ENCODE measurements at places on chromosomes 3 and 15.
A peak's percentile ranks its signal among the peaks of the same experiment; 100 is the strongest.

DNA sequence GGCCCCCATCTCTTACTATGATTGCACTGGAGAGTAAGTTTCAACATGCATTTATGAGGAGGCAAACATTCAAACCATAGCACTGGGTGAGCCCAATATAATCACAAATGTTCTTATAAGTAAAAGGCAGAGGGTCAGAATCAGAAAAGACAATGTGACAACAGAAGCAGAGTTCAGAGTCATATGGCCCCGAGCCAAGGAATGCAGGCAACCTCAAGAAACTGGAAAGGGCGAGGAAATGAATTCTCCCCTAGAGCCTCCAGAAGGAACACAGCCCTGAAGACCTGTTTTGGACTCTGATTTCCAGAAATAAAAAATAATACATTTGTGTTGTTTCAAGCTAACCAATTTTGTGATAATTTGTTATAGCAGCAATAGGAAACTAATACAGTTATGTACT is 81.3 kb upstream of the ABI3BP start:
- no peak for DNase-seq

- no peak for DNase-seq
Observed at GRCh38 chr3:194686414-194686815, 732 bp downstream of the FAM43A start.

DNA sequence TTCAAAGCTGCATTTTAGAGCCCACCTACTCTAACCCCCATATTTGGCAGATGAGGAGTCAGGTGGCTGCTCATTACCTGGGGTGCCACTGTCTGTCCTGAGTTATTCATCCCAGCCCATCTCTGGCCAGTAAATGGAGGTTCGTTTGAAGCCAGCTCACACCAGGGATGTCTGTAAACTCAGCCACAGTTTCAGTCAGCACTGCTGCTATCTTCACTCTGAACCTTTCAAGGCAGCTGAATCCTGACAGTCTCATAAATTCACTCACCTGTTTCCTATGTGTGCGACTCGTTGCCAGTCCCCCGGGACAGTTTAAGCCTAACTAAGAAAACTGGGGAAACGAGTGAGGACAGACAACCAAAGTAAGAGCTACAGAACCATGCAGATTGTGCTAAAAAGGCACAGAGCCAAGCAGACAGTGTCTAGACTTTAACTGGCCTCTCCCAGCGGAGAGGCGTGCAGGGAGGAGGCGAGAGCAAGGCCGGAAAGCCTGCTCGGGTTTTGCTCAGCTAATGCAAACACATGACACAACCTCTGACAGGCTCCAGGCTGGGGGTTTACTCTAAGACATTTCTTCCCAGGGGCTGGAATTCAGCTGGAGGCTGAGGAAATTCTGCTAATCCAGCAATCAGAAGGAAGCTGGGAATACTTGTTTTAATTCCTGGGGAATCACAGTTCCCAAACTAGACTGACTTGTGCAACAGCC is 12.0 kb downstream of the FSTL1 start:
- no peak for DNase-seq

DNA sequence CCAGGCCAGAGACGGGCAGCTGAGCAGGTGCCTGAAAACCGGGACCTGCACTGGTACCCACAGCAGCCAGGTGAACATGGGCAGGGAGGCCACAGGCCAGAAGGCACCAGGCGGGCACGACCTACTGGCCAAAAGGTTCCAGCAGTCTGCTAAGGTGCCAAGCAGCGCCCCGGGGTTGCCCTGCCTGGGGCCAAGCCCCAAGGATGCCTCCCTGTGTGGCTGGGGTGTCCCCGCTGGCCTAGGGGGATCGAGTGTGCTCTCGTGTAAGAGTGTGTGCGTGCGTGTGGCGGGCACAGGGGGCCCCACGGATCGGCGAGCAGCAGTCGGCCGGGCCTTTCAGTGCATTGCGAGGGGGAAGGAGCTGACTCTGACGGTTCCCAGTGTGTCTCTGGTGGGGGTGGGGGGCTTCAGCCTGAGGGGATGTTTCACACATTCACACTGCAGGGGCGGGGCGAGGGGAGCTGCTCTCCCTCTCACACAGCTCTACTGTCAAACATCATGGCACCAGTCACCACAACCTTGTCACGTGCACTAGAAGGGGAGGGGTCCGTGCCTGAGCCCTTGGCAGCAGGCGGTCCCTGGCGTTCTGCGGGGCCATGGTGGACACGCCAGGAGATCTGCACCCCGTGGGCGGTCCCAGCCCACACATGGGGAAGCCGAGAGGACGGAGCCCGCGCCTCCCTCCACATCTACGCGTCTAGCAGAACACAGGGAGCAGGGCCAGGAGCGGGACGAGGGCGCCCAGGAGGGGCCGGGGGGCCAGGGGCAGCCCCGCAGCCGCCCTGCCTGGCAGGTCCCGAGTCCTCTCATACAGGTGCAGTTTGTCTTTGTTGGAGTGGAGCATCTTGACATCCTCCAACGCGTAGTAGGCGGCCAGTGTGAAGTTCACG is 44.5 kb downstream of the RGMA start:
- DNase-seq = no peak

GRCh38 chr3:14913071-14913925 is 34.1 kb upstream of the NR2C2 start:
- no peak for DNase-seq

DNA sequence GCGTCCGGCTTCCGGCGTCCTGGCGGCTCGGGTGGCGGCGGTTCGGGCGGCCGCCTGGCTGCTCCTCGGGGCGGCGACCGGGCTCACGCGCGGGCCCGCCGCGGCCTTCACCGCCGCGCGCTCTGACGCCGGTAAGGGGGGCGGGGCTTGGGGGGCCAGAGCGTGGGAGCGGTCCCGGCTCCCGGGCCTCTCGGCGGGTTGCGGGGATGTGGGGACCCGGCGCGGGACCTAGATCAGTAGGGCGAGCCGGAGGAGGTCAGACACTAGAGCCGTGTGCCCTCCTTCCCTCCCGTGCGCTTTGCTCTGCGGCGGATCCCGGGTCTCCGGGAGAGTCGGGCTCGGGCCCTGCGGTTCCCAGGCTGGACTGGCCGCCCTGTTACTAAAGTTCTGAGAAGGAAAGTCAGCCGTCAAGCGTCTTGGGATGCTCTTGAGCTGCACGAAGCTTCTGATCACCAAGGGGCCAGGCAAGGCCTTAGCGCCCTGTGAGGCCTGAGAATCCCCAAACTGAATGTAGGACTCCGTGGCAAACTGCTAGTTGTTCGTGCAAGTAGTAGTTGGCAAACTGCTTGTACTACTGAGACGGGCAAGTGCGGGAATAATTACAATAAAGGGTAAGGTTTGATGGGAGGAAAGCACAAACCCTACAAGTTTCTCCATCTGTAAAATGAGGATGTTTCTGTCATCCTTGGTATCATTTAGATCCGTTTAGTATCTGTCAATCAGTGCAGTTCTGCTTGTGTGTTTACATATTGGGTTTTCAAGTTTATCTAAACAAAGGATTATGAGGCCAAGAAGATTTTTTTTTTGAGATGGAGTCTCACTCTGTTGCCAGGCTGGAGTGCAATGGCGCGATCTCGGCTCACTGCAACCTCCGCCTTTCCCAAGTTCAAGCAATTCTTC is 587 bp downstream of the PIGX start:
- peak; percentile 38 for DNase-seq

DNA sequence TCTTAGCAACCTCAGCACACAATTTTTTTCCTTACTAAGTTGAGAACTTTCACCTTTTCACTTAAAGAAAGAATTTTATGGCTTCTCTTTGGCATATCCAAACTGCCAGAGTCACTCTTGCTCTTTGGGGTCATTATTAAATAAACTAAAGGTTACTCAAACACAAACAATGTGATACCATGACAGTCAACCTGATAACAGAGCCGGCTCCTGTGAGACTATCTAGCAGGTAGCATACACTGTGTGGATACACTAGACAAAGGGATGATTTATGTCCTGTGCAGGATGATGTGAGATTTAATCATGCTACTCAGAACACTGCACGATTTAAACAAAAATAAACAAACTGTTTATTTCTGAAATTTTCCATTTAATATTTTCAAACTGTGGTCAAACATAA is 35.6 kb downstream of the LRRFIP2 start:
- DNase-seq = no peak

GRCh38 chr15:90838139-90838538 is 30.2 kb upstream of the FURIN start:
- DNase-seq = peak; percentile 27

DNA sequence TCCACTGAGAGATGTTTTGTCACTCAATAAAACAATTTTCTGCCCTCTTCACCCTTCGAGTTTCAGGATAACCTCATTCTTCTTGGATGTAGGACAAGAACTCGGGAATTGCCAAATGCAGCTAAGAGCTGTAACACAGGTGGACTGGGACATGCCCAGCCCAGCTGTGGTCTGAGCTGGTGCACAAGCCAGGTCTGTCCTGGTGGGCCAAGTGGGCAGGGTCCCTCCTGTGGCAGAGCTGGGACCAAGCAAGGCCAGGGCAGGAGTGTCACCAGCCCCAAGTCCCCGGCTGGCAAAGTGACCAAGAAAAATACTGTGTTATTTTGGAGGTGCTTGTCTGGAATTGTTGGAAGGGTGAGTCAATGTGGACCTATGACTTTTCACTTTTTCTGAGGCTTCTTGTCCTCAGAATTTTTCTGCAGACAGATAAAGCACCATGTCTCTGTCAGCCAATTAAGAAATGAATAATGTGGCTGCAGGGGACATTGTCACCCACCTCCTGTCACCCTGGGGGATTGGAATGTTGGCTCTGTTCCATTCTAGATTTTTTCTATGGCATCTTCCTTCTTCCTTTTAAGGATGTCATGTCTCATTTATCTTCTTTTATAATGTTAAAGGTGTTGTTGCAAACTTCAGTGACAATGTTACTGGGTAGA is 645.2 kb upstream of the EPHA6 start:
- no peak for DNase-seq

DNA sequence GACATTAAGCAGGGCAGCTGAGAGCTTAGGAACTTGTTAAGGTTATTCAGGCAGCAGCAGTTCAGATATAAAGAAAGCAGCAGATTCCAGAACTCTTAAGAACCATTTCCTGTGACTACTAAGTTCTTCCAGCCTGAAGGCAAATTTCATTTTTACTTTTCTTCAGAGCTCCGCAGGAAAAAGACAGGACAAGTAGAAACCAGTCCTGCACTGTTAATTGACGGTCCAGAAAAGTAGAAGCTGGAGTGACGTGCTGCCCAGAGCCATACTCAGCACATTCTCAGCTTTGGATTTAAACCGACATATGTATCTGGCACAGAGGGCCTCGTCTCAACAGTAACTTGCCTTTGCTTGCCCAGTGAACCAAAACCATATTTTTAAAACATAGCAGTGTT is 219.4 kb upstream of the STRIT1 start:
- DNase-seq = no peak

GRCh38 chr3:135260025-135260424 is 465.0 kb downstream of the EPHB1 start:
- no peak for DNase-seq

- no peak for DNase-seq
Observed at GRCh38 chr15:72319985-72320671, at the start of gene CELF6. CELF6 (minus strand) TSS chr15:72320157; CDS start chr15:72319874, 283 bp downstream.

- no peak for DNase-seq
Observed at GRCh38 chr3:42717306-42717705, 14.7 kb upstream of the HHATL start.

DNA sequence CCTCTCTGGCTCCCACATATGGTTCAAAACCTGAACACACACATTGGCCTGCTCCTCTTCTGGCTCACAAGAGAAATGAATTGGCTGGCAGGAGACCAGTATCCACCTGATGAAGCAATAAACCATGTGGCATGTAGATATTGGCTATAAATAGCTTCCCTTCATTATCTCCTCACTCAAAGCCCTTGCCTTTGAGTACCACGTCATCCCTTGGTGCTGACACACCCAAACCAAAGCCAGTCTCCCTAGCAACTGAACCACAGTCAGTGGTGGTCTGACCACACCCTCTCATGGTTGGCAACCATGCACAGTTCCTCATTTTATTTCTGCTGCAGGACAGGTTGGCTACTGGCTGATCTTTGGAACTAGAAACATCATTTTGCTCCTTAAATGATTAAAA is 98.8 kb downstream of the ZNF621 start:
- peak; percentile 33 for DNase-seq

- no peak for DNase-seq
Observed at GRCh38 chr3:172658344-172659245, 52.3 kb downstream of the NCEH1 start.

DNA sequence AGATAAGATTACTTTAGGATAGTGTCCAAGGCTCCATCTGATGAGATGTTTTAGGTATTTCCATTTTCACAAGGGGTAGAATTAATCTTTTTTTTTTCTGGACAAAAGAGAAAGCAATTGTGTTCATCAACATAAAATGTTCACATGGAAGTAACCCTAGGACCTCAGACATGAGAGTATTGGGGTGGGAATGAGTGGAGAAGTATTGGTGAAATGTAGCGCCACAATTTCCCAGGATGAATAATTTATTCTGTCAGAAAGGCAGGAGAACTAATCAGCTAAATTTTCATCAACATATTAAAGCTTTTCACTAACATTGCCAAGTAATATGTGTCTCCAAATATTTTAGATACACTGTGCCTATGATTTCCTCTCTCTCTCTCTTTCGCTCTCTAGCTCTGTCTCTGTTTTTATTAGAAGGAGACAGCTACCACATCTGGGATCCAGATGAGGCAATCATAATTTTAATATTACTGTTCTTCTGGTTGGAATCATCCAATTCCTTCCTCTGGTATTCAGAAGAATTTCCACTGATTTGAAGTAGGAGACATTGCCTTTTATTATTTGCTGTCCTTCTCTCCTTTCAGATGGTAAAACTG is 21.6 kb upstream of the ZNF280D start:
- DNase-seq = no peak

DNA sequence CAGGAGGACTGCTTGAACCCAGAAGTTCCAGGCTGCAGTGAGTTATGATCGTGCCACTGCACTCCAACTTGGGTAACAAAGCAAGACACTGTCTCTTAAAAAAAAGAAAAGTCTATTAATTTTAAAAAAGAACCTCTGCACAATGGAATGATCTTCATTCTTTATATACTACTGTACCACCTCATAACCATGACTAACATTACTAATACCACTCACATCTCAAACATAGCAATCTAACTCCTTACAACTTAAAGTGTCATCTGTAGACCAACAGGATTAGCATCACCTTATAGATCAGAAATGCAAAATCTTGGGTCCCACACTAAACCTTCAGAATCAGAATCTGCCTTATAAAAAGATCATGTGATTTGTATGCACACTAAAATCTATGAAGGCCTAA is 48.8 kb upstream of the MAP4 start:
- DNase-seq = no peak

DNA sequence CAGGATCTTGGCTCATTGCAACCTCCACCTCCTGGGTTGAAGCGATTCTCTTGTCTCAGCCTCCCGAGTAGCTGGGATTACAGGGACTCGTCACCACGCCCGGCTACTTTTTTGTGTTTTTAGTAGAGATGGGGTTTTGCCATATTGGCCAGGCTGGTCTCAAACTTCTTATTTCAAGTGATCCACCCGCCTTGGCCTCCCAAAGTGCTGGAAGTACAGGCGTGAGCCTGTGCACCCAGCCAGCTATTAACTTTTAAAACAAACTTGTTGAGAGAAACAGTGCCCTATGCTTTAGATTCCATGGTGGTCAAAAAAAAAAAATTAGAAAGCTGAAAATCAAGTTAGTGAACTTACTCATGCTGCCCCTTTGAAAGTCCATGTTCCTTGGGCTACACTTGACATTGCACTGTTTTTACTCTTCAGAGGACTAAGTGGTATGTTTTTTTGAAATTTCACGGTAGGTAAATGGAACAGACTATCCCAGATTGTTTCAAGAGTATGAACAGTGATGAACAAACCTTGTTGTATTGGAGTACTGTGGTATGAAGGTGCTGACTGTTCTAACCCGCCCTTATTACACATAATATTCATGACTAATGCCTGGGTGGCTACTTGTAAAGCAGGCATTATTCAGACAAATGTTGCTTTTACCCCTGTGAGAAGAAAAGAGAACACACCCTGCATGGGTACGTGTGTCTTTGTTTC is 206.9 kb downstream of the KLHL25 start:
- no peak for DNase-seq

- no peak for DNase-seq
Observed at GRCh38 chr15:73747847-73748590, 5.1 kb downstream of the INSYN1 start.
